Activated CD4-positive, alpha-beta T cell treated with anti-CD3 and anti-CD28 coated beads, Interleukin-2, Interleukin-6, amounts not matched to agents 100 ng/mL and 50 ng/mL, durations not matched to agents 16 hours and 8 hours (primary cell): ENCODE measurements at places on chromosomes 6 and 20.

- peak; percentile 47 for DNase-seq
Observed at GRCh38 chr20:1671891-1672669, 14.5 kb upstream of the SIRPG start.

DNA sequence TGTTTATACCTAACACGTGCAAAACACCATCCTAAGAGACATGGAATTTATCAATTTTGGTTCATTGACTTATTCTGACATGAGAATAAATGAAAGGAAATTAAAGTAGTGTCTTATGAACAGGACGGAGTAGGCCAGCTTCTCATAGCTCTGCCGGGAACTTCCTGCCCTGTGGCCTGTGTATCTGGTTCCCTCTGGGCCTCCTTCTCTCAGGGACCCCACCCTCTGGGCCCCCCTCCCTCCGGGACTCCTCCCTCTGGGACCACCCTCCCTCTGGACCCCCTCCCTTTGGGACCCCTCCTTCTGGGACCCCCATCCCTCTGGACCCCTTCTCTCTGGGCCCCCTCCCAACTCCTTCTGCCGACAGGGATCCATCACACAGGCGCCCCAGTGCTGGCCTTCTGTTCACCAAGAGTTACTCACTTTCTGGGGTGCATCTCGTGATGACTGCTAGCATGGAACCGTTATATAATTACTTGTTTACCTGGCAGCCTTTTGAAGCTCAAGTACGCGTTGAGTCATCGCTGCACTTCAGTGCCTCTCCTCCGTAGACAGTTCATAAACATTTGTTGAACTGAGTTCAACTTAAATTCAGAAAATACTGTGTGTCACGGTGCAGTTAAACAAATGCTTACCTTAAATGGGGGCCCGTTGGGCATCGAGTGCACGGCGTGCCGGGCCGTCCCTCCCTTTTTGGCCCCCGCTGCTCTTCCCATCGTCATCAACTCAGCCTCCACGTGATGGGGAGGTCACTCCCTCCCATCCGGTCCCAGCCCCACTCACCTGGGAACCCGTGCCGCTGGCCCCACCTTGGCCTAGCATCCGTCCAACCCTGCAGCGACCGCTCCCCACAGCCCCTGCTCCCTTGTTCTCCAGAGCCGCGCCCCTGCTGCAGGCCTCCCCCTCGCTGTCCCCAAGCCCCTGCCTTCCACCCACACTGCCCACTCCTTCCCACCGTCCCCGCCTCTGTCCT, 8.1 kb downstream of the CCR6 start:
- no peak for DNase-seq

DNA sequence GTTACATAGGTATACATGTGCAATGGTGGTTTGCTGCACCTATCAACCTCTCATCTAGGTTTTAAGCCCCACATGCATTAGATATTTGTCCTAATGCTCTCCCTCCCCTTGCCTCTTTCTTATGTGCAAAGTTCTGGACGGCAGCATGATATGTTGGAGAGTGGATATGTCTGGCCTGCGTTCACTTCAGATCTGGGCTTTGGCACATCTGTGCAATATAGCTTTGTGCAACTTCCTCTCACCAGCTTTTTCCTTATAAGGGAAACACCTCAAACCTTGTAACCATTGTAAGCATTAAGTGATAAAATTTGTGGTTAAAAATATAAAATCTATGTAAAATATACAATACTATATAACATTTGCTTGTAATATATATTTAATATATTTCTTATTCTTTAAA, 288.0 kb downstream of the PHACTR1 start:
- DNase-seq = no peak

GRCh38 chr6:44100088-44100550, 27.1 kb downstream of the MRPL14 start:
- DNase-seq = peak; percentile 24
